ENCODE measurements at places on chromosomes 13 and 19.

DNA sequence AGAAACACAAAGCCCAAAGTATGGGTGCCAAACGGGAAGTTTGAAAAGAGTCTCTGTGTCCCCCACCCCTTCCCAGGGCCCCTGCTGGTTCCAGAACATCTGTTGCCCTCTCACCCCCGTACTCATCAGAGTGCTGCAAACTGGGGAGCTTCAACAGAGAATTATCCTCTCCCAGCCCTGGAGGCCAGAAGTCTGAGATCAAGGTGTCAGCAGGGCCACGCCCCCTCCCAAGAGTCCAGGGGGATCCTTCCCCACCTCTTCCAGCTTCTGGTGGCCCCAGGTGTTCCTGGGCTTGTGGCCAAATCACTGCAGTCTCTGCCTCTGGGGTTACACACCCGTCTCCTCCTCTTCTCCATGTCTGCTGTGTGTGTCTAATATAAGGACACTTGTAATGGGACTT, 183.4 kb downstream of the PTPRS start:
- DNase-seq, result no peak

GRCh38 chr13:53048880-53049279, 20.3 kb downstream of the OLFM4 start:
- no peak for DNase-seq

GRCh38 chr13:43238341-43239083, 215.1 kb downstream of the DNAJC15 start:
- DNase-seq, result no peak

DNA sequence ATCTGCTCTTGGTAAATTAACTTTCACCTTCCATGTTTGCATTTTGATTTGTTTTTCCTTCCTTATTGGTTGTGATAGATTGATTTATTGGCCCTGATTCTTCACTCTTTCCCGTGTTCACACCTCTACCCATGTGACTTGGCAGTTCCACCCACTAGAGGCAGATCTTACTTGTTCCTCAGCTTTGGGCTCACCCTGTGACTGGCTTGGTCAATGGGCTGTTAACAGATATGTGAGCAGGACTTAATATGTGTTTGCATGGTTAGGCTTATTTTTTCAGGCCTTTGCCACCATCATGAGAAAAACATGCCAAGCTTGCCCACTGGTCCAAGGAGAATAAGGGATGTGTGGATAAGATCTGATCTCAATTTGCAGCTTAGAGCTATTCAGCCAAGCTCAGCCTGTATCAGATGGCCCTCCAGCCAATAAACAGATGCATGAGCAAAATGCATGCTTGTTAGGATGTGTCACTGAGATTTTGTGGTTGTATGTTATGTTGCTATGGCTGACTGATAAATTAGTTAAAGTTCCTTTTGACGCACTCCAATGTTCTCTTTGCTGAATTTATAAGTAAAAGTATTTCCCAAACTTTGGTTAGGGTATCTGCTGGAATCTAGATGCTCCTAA, 48.0 kb downstream of the RGCC start:
- no peak for DNase-seq

- DNase-seq, result no peak
Measured at GRCh38 chr19:8129061-8129618, 20.3 kb downstream of the FBN3 start.

DNA sequence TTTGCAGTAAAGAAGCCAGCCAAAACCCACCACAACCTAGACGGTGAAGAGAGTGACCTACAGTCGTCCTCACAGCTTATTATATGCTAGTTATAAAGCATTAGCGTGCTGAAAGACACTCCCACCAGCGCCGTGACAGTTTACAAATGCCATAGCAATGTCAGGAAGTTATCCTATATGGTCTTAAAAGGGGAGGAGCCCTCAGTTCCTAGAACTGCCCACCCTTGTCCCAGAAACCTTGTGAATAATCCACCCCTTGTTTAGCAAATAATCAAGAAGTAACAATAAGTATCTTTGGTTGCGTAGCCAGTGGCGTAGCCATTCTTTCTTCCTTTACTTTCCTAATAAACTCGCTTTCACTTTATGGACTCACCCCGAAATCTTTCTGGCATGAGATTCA, 227.9 kb upstream of the ARGLU1 start:
- no peak for DNase-seq

DNA sequence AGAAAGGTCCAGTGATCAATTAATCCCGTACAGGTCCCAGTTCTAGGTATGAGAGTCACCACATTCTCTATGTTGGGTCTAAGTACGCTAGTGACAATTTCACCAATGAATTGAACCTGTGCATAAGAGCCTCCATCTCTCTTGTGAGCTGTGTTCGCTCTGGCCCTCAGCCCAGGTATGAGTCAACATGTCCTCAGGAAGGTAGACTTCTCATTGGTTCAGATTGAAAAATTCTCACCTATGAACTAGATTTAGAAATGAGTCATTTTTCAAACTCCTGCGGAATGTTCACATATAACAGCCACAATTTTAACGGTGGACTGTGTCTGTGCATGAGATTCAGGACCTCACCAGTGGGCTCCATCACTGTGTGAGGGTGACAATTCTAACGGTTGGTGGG, 12.7 kb upstream of the ZNF43 start:
- DNase-seq, result no peak
